Activated CD8-positive, alpha-beta memory T cell treated with anti-CD3 and anti-CD28 coated beads for 1 hour (primary cell): ENCODE measurements at places on chromosomes 7 and 10.

GRCh38 chr7:157656195-157656769 lies 319.5 kb downstream of the DNAJB6 start:
- no peak for DNase-seq

DNA sequence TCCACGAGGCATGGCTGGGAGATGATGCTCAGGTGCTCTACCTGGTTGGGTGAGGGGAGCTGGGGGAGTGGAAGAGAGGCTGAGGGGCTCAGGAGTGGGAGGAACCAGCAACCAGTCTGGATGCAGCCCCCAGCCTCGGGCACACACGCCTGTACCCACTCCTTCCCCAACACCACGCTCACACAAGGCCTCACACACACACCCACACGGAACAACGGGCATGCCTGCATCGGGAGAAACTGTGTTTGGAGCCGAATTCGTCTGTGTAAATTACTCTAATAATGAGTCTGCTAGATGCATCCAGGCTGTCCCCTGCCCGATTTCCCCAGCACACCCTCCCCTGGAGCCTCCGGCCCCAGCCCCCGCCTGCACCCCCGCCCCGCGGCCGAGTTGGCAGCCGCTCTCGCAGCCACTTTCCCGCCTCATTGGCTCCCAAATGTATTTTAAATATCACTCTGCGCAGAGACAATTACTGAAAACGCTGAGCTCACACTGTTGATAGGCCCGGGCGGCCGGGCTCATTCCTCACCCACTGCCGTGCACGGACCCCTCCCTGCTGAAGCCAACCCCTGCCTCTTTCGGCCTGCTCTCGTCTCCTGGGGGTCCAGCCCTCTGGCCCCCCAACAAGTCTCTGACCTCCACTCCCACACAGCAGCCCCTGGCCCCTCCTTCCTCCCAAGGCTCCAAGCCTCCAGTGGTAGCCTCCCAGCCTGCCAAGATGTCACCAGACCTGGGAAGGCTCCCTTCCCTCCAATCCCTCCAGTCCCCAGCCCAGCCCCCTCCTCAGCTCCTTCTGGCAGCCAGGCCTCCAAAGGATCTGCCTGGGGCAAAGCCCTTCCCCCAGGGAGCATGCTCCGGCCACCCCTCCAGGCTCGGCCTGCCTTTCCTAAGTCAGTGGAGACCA lies 11.1 kb downstream of the H2BK1 start:
- DNase-seq, result no peak

GRCh38 chr7:157961731-157962457 lies 625.1 kb downstream of the DNAJB6 start:
- no peak for DNase-seq

DNA sequence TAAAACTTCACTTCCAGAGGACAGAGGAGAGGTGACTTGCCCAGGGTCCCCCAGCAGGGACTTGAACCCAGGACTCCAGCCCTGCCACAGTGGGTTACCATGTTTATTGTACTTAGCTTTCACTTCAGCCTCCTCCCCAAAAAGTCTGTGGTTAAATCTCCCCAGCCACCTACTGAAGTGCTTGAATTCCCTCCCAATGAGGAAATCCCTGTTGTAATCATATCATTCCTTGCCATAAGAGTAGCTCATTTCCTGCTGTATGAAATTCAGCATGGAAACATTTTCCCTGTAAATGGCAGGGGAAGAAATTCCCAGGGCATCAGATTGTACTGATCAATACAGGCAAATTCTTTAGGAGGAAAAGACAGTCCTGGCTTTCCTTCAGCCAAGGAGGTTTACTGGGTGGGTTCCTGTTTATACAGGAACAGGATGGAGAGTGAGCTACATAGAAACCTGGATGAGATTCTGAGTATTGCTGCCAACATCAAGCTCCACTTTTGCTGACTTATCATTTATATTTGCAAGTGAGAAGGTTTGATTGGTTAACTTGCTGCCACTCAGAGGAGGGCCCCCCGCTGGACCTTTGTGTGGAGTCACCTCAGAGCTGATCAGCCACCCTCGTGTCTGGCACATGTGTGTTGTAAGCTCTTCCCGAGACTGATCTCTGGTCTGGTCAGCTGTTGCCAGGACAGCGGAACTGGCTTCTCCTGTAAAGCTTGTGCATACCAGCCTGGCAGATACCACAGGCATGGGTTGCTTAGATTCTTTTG lies 16.4 kb upstream of the PDZD8 start:
- no peak for DNase-seq

DNA sequence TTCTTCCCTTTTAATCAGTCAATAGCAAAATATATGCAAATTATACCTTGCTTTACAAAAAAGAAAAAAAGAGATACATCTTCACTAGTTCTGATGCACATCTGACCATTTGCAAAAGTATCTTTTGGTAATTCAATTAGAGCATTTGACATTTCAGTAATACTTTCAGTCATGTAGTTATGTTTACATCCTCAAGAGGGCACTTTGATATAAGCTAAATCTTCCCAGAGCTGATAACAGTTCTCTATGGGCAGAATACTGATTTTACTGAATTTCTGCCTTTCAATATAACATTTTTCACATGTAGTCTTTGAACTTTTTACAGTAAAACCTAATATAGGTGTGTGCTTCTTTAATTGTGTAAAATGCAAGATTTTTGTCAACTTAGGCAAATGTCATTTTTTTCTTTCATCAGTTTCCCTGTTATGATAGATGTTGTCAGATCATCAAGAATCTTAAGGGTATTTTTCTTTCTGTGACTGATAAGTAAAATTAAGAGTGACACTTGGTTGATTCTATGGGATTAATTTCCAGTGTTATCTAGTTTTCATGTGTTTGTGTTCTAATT lies 703.5 kb upstream of the SEMA3D start:
- no peak for DNase-seq

GRCh38 chr10:71622154-71622526 lies 97.4 kb downstream of the C10orf105 start:
- no peak for DNase-seq

DNA sequence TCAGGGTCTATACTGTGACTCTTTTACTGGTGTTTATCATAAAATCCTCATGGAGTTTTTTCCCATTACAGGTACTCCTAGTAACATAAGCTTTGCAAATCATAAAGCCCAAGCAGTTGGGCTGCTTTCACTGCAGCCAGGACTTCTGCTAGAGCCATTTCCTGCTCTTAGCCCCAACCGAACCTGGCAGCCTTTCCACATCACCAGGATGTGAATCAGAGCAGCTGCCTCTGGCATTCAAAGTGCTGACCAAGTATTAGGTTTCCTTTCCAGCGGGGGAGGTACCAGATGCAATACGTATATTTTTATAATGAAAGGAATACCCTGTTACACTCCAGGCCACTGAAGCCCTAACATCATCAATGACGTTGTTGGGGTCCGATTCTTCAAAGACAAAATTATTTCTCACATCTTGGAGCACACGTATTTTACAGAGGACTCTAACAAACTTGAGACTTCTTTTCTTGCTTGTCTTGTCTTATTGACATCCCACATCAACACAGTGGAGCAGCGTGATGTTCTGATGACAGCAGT lies 3.6 kb upstream of the HTR5A start:
- no peak for DNase-seq

DNA sequence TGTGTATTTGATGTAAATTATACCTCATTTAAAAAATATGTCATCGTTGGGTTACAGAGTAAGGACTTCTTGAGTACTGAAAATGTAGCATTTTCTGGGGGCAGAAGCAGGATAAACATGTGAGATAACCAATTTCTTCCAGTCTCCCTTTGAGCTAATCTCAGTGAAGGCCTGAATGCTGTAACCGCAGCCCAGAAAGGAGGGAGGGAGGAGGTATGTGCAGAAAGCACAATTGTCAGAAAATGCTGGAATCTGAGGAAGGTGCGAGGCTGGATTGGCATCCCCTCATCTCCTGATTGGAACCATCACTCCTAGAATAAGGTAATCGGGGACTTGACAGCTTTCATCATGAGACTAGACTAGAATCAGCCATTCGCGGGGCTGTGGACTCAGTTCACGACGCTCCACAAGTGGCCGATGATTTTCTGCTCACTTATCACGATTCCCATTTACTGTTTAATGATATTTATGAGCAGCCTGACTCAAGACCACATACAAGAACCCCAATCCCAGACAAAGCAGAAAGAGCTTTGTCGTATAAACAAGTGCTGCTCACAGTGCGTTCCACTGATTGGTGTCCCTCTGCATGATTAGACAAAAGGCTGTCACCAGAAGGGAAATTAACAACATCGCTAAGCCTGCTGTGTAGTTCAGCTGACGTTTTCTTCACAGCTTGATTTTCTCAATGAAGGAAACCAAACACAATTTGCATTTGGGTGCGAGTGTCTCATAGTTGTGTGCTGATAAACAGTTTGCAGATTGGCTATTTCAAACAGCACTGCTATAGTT lies 93.2 kb downstream of the SVIL start:
- no peak for DNase-seq

DNA sequence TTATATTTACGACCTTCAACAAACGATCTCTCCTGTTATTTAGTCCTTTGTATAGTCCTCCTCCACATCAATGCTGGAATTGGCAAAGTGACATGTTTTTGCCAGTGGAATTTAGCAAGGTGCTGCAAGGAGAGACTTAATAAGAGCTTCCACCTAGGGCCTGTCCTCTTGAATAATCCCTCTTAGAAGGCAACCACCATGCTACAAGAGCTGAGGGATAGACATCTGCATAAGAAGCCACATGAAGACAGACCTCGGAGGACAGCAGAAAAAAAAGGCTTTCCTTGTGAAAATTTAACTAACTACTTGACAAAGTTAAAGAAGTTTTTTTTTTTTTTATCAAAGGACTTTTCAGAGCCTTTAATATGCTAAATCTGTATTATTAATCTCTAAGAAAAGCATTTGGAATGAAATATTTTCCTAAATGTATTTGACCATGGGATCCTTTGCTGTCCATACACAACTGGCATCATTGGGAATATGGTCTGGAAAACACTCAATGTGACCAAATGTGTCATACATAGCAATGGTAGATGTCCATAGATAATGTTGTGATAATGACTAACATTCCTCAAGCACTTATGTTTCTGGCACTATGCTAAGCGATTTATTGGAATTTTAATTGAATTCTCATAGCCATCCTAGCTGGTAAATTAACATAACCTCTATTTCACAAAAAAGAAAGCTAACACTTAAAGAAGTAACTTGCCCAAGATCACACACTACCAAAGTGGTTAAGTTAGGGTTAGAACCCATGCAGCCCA lies 13.2 kb downstream of the HYCC1 start:
- no peak for DNase-seq

DNA sequence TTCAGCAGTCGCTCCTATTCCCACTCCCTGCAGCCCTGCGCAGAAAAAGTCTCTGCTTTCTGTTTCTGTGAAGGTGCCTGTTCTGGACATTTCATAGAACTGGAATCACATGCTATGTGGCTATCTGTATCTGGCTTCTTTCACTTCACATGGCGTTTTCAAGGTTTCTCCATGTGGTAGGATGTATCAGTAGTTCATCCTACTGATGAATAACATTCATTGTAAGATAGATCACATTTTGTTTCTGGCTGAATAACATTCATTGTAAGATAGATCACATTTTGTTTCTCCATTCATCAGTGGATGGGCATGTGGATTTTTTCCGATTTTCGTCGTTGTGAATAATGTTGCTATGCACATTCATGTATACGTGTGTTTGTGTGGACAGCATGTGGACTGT lies 44.5 kb downstream of the HSPA12A start:
- no peak for DNase-seq

DNA sequence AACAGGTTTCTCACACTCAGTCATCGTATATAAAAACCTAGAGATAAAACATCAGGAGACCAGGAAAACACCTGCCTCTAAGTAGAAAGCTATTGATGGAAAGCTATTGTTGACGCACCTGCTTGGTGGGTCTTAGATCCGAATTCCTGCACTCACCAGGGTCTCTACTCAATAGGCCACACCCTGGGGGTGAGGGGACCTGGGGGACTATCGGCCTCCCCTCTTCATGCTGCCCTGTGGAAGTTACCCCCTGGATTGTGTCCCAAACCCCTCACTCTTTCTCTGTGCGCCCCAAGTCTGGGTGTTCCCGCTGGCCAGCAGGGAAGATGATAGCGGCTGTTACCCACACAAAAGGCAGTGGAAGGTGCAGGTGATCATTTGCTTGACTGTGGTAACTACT lies 313.0 kb downstream of the WDR37 start:
- no peak for DNase-seq

- no peak for DNase-seq
Observed at GRCh38 chr10:19874791-19875190, 58.6 kb downstream of the PLXDC2 start.

GRCh38 chr7:90564455-90564854 lies 31.7 kb upstream of the CDK14 start:
- no peak for DNase-seq

DNA sequence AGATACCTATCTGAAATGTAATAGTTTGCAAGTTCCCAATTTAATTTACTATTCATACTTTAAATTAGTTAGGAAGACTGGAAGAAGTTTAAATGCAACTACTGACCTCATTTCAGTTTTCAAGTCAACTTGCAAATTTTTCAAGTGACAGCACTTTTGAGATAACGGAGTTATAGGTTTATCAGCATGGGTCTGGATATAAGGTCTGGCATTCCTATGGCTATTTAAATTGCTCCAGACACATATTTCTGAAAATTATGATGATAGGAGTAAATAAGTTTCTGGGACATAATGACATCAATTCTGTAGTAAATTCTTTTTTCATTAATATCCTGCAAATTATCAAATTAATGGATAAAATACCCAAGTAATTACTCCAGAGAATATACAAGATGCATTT lies 251.9 kb downstream of the PRKG1 start:
- no peak for DNase-seq

- DNase-seq, result no peak
Observed at GRCh38 chr10:43233601-43234430, 33.0 kb downstream of the RASGEF1A start.

DNA sequence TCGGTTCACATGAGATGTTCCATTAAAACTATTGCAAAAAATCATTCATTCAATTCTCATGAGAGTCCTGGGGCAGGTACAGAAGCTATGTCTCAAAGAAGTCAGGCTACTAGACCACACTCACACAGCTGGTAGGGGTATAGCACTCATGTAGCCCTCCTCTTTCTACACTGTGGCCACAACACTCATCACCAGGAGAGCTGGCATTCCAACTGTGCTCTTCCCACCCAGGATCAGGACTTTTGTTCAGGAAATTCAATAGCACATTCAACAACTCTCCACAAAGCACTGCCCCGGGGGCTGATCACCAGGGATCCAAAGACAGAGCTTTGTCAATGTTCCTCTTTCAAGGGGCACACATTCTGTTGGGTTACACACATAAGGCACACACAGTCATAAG lies 31.0 kb upstream of the C10orf90 start:
- no peak for DNase-seq

- no peak for DNase-seq
Observed at GRCh38 chr7:37153376-37153775, 295.3 kb downstream of the ELMO1 start.
